Activated CD4-positive, alpha-beta T cell treated with anti-CD3 and anti-CD28 coated beads, Interleukin-2, Interleukin-4, amounts not matched to agents 100 ng/mL and 50 ng/mL, durations not matched to agents 16 hours and 8 hours (primary cell): ENCODE measurements at places on chromosomes 3 and 15.
A peak's percentile ranks its signal among the peaks of the same experiment; 100 is the strongest.

DNA sequence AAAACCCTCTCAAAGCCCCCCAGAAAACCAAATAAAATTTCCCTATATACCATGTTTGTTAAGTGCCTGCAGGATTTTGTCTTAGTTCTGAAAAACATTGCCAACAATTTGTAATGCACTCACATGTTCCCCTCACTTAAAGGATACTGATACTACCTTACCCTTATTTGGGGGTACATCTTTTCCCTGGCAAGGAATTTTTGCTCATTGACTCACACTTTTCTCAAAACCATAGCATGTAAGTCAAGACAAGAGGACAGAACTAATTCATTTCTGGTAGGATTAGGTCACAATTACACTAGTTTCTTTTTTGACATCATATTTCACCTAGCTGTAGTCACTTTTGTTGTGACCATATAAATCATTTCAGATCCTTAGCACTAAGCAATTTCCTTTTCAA is 222.2 kb downstream of the THRB start:
- DNase-seq: no peak

DNA sequence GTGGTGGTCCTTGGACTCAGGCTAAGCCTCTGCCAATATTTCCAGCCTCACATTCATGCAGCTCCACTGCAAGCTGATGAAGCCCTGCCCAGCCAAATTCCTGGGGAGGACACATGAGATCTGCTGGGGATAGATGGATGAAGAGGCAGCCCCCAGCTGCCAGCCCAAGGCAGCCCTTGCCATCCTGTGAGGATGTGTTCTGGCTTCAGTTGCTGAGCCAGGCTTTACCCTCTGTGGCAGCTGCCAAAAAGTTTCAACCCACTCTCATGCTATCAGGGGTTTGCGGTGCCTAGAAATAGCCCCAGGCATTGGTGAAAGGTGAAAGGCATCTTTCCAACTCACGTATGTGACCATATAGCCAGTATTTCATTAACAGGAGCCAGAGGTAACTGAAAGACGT is 37.6 kb downstream of the C2CD4A start:
- DNase-seq: no peak

DNA sequence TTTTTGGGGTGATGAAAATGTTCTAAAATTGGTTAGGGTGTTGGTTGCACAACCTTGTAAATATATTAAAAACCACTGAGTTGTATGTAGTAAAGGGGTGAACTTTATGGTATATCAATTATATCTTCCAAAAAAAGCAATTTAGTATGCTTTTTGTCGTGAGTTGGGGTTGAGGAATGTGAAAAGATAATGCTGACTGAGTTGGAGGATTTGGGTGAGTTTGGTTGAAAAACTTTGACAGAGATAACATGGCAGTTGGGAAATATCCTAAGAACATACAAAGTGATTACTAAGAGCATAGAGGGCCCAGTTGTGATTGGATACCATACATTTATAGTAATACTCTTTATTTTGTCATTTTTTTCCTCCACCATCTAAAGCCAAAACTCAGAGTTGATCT is 33.6 kb downstream of the HMG20A start:
- no peak for DNase-seq

GRCh38 chr3:56758539-56758981 is 43.2 kb downstream of the ARHGEF3 start:
- DNase-seq: peak; percentile 73

GRCh38 chr3:114900908-114901307 is 246.2 kb downstream of the ZBTB20 start:
- no peak for DNase-seq
